ENCODE measurements at places on chromosomes 5 and 9. TPM values are rescaled to one million over a fixed set of nuclear protein-coding genes. Genes with fewer than 3 reads are reported as not detected.

MAMDC4 gene
- 5.0 TPM for total RNA-seq

ACTBL2 gene
- not detected for total RNA-seq

MBLAC2 gene
- 4.7 TPM for total RNA-seq

PPP1R26 gene
- 25.5 TPM for total RNA-seq

FOXD4 gene
- not detected for total RNA-seq

IFNB1 gene
- not detected for total RNA-seq

MZB1 gene
- total RNA-seq, result 8.0 TPM

CDX1 gene
- not detected for total RNA-seq

SNCB gene
- total RNA-seq, result not detected

TEX10 gene
- 2.3 TPM for total RNA-seq

PCDHA10 gene
- total RNA-seq, result 2.0 TPM

SEMA5A gene
- total RNA-seq, result 18.4 TPM

MLANA gene
- not detected for total RNA-seq

TNFSF15 gene
- total RNA-seq, result under 0.01 TPM

FAM78A gene
- 6.2 TPM for total RNA-seq

RRAGA gene
- 57.3 TPM for total RNA-seq

SLC4A9 gene
- total RNA-seq, result not detected

OBP2B gene
- total RNA-seq, result not detected

RNF180 gene
- total RNA-seq, result 7.9 TPM

NDST1 gene
- total RNA-seq, result 71.5 TPM

C9orf153 gene
- not detected for total RNA-seq

LEAP2 gene
- total RNA-seq, result 0.21 TPM

ADRA1B gene
- total RNA-seq, result 20.6 TPM

PLPP7 gene
- 15.8 TPM for total RNA-seq

FANCC gene
- 0.64 TPM for total RNA-seq

ADGRV1 gene
- 6.9 TPM for total RNA-seq

SLC6A7 gene
- not detected for total RNA-seq

CCNJL gene
- not detected for total RNA-seq

TAF11L10 gene
- total RNA-seq, result not detected

SLC6A3 gene
- not detected for total RNA-seq

LCN1 gene
- total RNA-seq, result not detected

QRFP gene
- not detected for total RNA-seq
